Stimulated activated CD4-positive, alpha-beta T cell treated with anti-CD3 and anti-CD28 coated beads, Interleukin-15, amount 100 ng/mL, for 1 hour (primary cell): ENCODE measurements at places on chromosomes 1 and 21.

- DNase-seq = no peak
Measured at GRCh38 chr1:171803045-171803444, 21.6 kb downstream of the METTL13 start.

DNA sequence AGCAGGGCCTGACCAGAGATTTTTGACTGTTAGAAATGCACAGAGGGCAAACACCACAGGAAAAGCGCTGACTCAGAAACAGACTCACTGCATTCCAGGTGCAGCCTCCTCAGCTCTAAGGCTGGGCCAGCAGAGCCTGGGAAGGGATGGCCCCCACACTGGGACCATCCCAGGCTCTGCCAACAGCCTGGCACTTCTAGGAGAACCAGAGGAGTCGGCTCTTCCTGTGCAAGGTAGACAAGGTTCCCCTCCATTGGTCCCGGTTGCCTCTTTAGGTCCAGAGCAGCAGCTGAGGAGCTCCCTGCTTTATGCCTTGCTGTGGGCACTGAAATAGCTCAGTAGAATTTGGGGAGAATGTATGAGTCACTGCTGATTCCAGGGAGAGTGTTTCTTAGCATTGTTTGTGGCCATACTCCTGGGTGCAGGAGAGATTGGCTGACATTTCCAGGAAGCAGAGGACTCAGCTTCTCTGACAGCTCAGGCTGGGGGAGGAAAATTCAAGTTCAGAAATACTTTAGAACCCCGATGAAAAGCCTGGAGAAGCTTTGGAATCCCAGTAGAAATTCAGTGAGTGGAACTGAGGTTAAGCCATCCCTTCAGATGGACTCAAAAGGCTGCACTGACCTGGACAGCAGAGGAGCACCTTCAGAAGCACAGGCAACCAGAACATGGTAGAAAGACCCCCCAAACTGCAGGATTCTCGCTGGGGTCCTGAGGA, 19.7 kb downstream of the PRAMEF1 start:
- no peak for DNase-seq

DNA sequence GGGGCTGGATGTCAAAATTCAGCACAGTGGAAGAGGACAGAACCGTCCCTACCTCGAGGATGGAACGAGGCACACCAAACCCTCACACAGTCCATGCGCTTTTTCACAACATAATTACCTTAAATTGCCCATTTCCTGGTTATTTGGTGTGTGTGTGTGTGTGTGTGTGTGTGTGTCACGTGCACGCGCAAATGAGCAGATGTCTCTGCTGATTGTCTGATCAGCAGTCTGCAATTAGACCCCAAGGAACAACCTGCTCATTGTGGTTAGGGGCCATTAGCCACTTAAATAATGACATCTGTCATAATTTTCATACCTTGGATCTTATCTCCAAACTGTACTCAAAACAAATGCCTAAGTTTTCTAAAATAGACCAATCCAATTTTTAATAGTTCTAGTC, 23.2 kb downstream of the AVPR1B start:
- DNase-seq = no peak

- DNase-seq = no peak
Measured at GRCh38 chr1:89355056-89355455, 8.8 kb upstream of the GBP6 start.

GRCh38 chr1:234934611-234935033, 194.0 kb downstream of the TOMM20 start:
- no peak for DNase-seq

- DNase-seq = no peak
Measured at GRCh38 chr1:230020451-230020850, 46.6 kb upstream of the GALNT2 start.

- no peak for DNase-seq
Measured at GRCh38 chr1:20729990-20730689, 2.4 kb downstream of the SH2D5 start.

- no peak for DNase-seq
Measured at GRCh38 chr1:68197461-68197860, 34.9 kb downstream of the WLS start.

DNA sequence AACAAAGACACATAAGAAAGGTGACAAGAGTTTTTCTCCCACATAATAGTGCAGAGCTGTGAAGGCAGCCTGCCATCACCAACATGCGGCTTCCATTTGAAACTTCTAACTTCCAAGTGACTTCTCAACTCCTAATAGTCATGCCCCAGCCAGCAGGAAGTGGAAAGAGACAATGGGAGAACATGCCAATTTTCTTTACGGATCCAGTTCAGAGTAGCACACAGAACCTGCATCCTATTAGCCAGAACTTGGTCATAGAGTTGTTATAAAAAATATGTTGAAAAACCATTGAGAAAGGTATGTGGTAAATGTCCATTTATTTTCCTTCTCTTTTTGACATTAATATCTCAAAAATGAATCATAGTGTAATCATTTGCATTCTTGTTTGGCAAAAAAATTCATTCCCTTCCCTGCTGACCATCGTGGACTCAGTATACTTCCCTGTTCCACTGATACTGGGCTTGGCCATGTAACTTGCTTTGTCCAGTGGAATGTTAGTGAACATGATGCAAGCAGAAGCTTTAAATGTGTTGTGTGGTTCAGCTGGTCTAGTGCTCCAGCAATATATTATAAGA, 197.4 kb downstream of the SEC16B start:
- DNase-seq = no peak

DNA sequence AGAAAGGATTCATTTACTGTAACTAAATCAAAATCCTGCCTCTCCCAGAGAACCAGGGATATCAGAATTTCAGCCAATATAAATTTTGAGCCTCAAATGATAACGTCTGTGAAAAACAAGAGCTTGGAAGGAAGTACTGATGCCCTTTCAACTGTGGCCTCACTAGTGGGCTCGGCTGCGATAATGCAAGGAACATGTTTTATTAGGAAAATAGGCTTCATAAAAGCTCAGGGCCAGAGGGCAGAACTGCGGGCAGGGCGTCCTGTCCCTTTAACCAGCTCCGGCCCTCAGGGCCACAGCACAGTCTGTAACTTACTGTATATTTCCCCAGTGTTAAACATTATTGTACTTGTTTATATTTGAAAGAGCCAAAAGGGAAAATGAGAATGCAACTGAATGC, 122.0 kb downstream of the PEX14 start:
- DNase-seq = no peak

DNA sequence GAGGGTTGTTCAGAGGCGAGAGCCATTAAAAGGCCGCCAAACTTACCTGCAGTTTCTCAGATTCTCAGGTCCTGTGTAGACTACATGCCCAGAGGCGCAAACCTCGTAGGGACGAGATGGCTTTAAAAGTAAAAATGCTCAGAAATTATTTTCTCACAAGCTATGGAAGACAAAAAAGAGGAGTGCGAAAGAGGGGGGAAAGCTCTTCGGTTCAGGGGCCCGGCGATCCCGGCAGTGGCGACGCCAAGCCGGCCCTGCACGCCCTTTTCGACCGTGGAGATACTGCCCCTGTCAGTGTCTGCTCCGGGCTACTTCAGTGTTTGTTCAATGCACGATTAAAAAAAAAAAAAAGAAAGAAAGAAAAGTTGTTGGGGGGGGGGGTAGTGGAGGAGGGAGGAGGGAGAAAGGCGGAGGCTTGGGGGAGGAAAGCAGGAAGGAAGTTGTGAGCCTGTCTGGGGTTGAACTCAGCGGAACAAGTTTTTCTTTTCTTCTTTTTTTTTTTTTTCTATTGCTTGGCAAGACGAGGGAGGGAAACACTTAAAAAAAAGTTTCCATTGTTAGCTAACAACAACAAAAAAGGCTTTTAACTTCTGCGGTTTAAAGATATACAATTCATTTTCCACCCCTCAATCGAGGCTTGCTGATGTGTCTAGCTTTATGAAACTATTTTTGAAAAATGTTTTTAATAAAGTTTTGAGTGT, at the start of gene ITPKB:
TSS of gene ITPKB (minus strand) at position 288 of the 701 bp plus-strand sequence. CDS start 1,824 bp downstream, outside the sequence.
- no peak for DNase-seq

GRCh38 chr1:186409091-186409490, 33.5 kb downstream of the ODR4 start:
- DNase-seq = no peak

- no peak for DNase-seq
Measured at GRCh38 chr1:211939876-211940468, 95.4 kb downstream of the INTS7 start.

GRCh38 chr21:37082856-37083528, 9.9 kb downstream of the TTC3 start:
- DNase-seq = no peak

GRCh38 chr1:8197493-8198282, 120.2 kb upstream of the SLC45A1 start:
- DNase-seq = no peak
